ENCODE measurements at places on chromosomes 5 and 9.

GRCh38 chr5:44387406-44387805 is 1.8 kb downstream of the FGF10 start:
- no peak for DNase-seq

DNA sequence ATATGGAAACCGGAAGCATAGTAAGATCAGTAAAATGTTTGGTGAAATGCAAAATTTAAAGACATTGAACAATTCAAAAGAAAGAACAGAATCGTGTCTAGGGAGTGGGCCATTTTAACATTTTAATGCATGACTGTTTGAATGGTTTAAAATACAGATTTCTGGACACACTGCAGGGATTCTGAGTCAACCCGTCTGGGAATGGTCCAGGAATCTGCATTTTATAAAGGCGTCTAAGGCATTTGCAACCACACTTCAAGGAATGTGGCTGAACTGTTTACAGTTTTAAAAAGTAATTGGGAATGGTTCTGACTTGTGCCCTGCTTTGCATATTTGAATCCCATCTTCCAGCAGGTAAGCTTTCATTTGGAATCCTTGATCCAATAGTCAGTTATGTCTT is 811.7 kb upstream of the WWC1 start:
- no peak for DNase-seq

DNA sequence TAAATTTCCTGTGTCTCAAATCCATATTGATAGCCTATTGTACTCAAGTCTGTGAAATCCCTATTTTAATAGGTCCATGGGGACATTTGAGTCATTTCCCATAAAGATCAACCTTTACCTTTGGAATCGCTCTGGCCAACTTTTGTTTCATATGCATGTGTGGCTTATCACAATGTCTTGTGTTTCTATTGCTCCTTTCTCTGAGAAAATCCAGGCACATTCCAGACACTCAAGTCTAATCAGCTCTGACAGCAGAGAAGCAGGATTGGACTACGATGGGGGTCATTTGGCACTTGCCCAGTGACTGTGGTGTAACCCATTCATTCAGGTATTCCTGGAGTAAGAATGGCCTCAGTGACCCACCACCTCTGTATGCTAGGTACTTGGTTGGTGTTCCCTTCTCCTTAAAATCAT is 48.4 kb downstream of the ACTBL2 start:
- DNase-seq = no peak

- no peak for DNase-seq
These were observed 37.3 kb upstream of the PITX1 start for GRCh38 chr5:135071311-135071710.

GRCh38 chr9:81777482-81777881 is 88.1 kb upstream of the TLE1 start:
- no peak for DNase-seq

- DNase-seq = no peak
These were observed 347.2 kb upstream of the WWC1 start for GRCh38 chr5:167944121-167944852.

GRCh38 chr9:126173929-126174328 is 152.7 kb upstream of the MVB12B start:
- no peak for DNase-seq

DNA sequence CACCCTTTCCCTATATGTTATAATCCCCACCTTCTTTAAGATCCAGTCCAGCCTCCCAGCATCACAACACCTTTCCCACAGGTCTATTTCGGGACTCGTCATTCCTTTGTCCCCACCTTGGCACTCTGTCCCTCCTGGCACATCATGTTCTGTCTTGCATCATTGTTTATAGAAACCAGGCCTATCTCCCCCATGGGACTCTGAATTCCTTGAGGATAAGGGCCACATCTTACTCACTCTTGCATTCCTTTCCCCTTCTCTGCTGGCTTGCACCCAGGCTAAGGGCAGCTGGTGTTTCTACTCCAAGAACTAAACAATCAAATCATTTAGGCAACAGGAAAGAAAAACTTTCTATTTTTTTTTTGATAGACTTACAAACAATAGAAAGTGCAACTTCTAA is 205.7 kb downstream of the AGTPBP1 start:
- DNase-seq = peak; percentile 81

Data from ascending aorta (tissue), 2 donors.